ENCODE measurements at places on chromosomes 4 and X.

DNA sequence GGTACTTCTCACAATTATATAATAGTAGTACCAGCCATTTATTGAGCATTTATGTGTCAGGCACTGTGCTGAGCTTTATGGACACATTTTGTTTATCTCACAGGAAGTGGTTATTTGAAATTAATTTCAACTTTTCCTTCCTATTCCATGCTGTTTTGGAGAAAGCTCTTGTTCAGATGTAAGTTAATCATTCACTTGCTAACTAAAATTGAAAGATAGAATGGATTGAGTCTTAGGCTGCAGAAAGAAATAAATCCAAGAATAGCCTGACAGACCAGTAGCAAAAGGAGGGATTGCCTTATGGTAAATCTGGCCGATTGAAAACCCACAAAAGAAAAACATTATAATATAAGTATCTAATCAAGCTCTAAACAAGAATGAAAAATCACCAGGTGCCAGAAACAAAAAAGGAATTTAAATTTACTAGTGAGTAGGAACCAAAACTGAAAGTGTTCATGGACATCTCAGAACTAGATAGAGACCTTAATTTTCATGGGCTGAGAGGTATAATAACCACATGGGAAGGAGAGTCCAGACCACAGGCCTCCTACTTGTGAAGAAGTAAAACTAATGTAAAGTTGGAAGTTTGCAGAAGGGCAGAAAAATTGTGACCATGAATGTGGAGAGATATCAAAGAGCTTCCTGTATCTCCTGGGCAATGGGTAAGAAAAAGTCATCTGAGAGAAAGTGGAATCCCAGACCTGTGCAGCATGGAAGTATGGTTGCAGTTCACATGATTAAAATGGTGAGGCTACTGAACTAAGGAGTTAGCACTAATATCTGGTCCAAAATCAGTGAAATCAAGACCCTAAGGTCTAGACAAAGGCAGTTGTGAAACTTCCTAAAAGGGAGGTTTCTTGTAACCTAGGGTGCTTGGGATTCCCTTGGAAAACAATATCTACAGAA is 38.0 kb downstream of the RADX start:
- DNase-seq = no peak

DNA sequence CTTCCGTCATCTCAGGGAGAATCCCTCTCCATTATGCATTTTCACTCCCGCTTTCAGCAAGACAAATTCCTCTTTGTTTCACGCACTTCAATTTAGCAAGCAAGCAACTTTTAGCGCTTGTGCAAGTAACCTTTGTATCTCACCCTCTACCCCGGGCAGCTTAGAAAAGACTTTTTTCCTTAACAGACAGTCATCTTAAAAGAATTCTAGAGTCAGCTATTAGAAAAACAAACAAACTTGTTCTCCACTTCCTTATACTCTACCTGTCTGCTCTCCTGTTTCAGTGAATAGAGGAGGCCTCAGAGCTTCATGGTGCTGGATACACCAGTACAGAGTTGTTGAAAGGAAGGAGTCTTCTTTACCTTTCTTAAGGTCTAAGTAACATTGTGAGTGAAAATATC is 12.1 kb downstream of the TIGD2 start:
- no peak for DNase-seq

GRCh38 chrX:12751887-12752286 is 39.3 kb upstream of the PRPS2 start:
- no peak for DNase-seq

DNA sequence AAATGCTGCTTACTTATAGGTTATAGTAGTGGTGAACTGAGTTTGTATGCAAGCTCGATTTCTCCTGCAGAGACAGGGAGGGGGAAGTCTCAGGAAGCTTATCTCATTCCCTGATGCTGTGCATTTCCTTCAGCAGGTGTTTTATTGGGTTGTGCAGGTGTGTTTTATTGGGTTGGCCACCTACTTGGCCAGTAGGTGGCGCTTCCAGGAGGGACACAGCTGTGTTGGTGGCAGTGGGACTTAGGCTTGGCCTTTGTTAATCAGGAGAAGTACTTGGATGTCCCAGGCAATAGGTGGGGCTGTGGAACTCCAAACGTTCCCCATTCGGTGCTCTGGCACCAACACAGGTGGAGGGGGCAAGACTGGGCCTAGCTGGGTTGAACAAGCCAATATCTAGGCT is 196.0 kb upstream of the DCAF8L1 start:
- DNase-seq = no peak

DNA sequence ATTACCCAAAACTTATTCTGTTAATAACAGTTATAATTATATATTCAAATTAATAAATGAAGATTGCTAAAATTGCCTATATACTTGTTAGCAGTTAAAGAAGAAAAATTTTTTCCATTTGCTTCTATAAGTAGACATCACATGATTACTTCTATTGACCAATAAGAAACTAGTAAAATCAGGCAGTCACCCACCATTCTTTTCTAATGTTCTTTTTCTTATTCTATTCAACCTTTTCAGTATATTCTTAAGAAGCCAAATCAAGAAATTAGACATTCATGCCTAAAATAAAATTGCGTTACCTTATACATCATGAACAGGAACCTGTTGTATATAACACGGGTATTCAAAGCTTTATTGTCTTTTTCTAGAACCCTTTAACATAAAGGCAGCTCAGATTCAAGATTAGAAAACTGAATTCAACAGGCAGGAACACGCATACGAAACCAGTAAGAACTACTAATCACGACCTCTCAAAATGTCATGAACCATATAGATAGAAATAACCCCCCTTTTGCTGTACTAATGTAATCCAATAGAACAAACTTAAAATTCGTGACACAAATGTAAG is 568.1 kb upstream of the DIPK2B start:
- DNase-seq = no peak

GRCh38 chr4:155759372-155760252 is 791 bp downstream of the GUCY1B1 start:
- DNase-seq = no peak

DNA sequence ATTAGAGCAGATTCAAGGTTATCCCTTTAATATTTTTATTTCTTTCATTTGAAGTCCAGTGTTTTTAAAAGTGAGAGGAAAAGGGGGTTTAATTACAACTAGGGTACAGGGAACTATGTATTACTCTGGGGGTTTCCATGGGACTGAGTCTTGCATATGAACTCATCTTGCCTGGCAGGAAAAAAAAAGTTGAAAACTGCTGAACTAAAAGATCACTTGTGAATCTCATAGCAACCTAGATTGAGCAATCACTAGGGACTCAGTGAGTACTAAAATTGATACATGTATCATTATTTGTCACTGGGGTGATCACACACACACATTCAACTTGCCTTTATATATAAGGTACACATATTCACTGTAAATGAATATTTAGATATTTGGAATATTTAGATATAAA is 180.7 kb upstream of the SFRP2 start:
- DNase-seq = no peak

- DNase-seq = no peak
Measured at GRCh38 chr4:110869862-110870572, 247.1 kb upstream of the PITX2 start.

GRCh38 chr4:83832110-83832825 is 296.4 kb downstream of the GPAT3 start:
- DNase-seq = no peak

DNA sequence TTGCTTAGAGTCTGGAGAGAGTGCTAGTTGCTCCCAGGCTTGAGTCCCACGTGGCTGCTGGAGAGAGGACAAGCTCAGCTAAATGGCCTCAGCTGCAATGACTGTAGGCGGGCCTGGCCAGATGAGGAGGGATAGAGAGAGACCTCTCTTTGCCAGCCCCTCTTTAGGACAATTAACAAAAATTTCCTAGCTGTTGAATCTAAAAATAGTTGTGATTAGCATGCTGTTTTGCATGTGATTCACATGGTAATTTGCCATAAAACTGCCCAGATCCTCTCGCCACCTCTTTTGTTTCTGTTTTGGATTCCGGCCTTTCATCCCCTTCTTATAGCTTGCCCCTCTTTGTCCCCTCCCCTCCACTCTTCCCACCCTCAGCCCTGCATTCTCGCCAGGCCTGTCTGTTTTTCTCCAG is 28.9 kb upstream of the PRPS1 start:
- no peak for DNase-seq

DNA sequence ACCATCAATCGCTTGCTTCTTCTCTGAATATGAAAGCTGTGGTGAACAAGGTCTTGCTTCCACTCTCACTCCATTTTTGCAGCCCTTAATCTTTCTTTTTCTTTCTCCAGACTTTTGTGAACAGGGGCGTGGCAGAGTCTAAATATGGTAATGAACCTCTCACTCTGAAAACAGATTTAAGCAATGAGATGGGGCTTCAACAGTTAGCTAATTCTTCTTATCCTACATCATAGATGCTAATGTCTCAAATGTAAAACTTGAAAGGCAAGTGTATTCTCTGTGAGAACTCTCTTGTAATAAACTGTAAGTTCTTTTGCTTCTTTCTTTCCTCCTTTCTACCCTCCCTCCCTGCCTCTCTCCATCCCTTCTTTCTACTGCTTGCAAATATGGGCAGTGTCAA is 106.5 kb upstream of the ANK2 start:
- no peak for DNase-seq

DNA sequence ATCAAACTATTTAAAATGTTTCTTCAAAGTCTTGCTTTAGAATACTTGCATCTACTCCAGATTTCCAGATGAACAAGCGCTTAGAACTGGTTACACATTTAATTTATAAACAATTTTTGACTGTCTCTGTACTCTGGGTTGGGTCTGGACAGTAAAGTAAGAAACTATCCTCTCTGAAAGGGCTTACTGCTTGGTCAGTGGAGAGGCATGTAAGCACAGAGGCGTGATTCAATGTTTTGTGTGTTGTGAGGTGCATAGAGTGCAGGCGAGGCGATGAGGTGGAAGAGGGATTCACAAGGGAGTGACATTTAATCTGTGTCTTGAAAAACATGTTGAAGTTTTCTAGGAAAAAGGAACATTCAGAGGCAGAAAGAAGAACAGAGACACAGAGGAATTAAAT is 231.4 kb downstream of the VEGFC start:
- no peak for DNase-seq

DNA sequence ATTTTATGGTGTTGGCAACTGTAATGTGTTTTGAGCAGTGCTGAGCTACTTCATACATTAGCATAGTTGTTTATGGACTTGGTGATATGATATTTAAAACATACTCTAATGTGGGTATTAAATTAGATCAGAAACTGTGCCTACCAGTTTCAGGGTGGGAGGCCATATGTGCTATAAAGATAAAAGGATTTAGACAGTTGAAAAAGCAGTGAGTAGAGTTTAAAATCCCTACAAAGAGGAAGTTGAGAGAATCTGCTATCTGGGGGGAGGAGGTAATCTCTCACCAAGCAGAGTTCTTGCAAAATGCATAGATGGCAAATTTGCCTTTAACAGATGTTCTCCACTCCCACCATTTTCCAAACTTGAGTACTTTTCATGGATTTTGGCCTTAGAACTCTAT is 154.5 kb downstream of the SPOCK3 start:
- DNase-seq = no peak

GRCh38 chrX:107324493-107325310 is 118.3 kb downstream of the DNAAF6 start:
- DNase-seq = no peak

- no peak for DNase-seq
Measured at GRCh38 chrX:55754861-55755294, 37.3 kb downstream of the RRAGB start.

DNA sequence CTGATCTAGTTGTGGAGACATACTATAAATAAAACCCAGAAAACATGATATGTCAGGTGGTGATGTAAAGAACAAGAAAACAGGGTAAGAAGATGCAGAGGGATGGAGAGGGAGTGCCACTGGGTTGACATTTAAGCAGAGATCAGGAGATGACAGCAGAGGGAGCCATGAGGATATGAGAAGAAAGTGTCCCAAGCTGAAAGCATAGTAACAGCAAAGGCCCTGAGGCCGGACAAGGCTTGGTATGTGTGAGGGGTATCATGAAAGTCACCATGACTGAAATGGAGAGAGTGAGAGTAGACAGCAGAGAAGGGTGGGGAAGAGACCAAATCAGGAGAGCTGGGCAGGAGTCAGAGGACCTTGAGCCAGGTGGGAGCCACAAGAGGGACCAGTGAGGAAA is 3.4 kb downstream of the GPKOW start:
- DNase-seq = no peak

GRCh38 chrX:16737024-16737423 is 17.6 kb downstream of the SYAP1 start:
- no peak for DNase-seq

- no peak for DNase-seq
Measured at GRCh38 chrX:20718592-20719380, 452.1 kb upstream of the RPS6KA3 start.

- peak; percentile 50 for DNase-seq
Measured at GRCh38 chrX:57286507-57287251, at the start of gene FAAH2. Gene FAAH2, plus strand, starts transcription at chrX:57286706. Its CDS starts 120 bp downstream, at chrX:57286826.

- no peak for DNase-seq
Measured at GRCh38 chr4:178387756-178388155, 945.5 kb upstream of the AGA start.

DNA sequence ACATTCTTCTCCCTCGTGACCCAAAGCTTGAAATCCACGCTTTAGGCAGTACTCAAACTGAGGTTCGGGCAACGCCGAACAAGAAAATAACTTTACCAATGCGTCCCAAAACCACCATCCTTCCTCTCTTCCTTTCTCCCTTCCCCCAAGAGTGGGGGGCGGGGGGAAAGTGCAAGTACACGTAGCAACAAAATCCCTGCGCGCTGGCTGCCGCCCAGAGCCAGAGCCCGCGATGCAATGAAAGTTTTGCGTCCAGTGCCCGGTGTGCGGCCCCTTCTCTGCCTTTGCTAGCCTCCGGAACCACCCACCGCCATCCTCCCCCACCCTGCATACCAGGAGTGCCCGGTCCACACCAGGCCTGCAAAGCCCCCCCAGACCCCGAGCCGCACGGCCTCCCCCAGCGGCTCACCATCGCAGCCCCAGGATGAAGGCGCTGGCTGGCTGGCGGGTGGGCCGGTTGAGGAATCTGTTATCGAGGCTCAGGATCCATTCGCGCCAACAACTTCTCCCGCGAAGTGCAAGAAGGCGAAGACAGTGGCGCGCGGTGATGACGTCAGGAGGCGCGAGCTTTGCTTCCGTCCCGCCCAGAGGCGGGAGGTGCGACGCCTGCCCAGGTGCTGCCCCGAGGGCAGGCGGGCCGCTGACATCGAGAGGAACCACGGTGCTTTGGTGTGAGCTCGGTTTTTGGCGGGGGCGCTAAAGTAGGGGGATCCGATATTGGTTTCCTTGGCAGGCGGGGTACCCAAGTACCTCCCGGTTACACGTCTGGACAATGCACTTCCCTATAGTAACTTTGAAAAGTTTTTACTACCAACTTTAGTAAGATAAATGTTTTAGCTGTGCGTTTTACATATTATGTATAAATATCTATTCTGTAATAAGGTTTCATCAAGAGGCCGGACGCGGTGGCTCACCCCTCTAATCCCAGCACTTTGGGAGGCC is at the start of gene RFC1:
TSS of gene RFC1 (minus strand) at position 533 of the 942 bp plus-strand sequence. CDS start at position 412, 121 bp downstream.
- peak; percentile 85 for DNase-seq

- peak; percentile 25 for DNase-seq
Measured at GRCh38 chr4:118817178-118817930, 18.6 kb downstream of the SEC24D start.

- no peak for DNase-seq
Measured at GRCh38 chr4:146311238-146311970, 97.1 kb downstream of the REELD1 start.

- DNase-seq = no peak
Measured at GRCh38 chrX:31297881-31298280, 226.0 kb upstream of the FTHL17 start.

Data from NCI-H2171 (cell line).